Renal cortical epithelial cell (primary cell): ENCODE measurements at places on chromosomes 2 and 18.

- DNase-seq, result no peak
These were observed 152.2 kb upstream of the SP5 start for GRCh38 chr2:170562928-170563327.

GRCh38 chr18:69628774-69629359, 228.2 kb downstream of the DOK6 start:
- DNase-seq, result no peak

GRCh38 chr18:11872479-11873136, 21.4 kb downstream of the CHMP1B start:
- DNase-seq, result peak; percentile 54

- peak; percentile 40 for DNase-seq
These were observed 195.7 kb upstream of the TMEFF2 start for GRCh38 chr2:192390401-192390800.

DNA sequence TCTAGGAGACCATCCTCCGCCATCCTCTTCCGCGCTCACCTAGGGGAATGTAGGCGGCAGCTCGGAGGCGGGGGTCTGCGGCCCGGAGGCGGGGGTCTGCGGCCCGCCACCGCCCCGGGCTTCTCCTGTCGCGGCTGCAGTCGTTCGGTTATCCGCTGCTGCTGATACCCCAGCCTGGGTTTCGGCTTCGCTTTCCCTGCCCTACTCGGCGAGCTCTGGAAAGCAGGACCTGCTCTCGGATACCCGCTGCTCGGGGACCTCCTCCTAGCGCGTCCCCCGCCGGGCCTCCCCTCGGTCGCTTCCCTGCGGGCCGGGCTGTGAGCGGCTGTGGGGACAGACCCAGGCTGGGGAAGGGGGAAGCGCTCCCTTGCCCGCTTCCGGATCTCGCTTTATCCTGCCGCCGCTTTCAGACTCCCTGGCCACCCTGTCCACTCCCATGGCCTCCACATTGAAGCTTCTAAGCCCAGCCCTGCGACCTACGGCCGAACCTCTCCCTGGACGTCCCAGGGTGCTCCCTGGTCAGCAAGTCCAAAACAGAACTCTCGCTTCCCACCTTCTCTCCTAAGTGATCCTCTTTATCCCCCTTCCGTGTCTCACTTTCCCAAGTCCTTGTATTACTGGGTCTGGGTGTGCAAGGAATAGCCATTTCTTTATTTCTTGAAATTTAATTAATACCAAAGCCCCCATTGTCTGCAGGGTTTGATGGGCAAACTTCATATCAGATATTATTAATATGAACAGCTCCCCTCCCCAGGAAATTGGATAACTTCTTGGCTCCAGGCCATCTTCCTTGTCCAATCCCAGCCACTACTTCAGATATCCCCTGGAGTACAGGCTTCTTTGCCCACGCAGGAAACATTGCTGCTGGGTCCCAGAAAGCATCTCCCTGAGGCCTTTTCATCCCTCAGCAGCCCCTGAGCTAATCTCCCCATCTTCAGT, 769 bp downstream of the FKBP1B start:
- DNase-seq, result no peak

DNA sequence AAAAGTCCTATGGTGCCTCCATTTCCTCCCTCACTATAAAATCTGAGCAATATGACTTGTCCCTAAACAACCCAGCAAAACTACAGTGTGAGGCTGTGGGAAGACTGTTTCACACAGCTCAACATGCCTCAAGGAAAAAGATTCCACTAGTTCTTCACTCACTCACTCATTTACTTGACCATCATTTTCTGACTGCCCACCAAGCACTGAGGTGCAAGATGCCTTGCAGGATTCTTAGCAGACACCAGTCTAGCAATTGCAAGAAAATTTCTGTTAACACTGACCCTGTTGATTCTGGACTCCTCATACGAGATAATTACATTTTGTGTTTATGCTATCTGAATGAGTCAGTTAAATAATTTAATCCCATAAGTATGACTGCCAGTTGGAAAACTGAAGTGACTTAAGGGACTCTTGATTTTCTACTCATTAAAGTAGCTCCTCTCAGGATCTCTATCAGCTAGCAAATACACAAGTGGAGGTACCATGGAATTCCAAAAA, 51.9 kb upstream of the PCBP1 start:
- DNase-seq, result no peak

DNA sequence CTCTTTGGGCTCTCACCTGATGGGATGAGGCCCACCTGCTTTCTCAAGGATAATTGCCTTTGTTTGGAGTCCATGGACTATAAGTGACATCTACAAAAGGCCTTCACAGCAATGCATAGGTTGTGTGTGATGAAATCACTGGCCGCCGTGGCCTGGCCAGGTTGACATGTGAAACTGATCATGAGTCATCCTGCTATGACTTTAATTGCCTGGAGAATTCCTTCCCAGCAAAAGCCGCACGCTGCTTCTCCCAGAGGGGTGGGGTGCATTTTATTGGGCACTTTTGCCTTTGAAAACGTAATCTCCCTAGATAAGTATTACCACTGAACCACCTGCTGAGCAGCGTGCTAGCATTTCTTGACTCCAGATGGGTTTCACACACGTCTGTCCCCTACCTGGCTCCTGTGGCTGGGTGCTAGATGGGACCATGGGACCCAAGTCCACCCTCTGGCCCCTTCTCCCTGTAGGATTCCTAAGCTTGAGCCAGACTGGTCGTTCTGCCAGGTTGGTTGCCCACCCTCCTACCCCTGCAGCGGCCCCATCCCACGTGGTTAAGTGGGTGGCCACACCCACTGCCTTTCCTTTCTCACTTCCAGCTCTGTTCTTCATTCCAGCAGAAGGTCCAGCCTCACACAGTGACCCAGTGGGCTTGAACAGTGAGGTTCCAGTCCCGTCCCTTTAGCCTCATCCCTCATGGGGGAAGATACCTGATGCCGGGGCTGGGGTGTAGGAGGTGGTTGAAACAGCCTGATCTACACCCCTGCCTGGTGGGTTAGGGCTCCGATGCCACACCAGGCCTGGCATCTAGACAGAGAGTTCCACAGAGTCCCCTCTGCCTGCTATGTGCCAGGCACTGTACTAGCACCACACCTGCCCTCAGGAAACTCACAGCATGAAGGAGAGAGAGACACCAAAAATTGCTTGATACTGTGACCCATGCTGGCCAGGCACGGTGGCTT, 89.6 kb downstream of the GBX2 start:
- DNase-seq, result peak; percentile 79

- DNase-seq, result no peak
These were observed 143.9 kb downstream of the CYP26B1 start for GRCh38 chr2:72003796-72004195.

- DNase-seq, result no peak
These were observed 457.9 kb downstream of the RIT2 start for GRCh38 chr18:42657551-42657950.

DNA sequence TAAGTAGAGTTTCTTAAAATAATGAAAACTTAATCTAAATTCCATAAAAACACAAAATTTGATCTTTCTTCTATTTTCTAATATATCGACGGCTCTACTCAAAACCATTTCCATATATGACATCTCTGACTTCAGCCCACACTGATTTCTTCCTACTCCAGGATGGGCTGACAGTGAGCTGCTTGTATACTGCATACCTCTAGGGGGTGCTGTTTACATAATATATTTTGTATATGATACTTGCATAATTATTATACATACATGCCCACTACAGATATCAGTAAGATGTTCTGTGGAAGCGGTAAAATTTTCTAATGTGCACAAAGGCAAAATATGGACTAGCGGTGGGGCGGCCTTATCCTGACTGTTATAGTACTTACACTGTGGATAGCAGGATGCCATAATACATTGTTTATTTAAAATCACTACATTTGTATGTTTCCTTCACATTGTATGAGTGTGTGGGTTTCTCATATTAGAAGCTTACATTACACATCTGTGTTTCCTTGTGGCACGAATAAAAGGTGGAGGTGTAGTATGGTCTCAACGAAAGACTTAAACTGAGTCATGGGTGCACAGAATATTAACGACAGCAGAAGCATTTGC, 66.1 kb upstream of the NXPH2 start:
- peak; percentile 18 for DNase-seq

DNA sequence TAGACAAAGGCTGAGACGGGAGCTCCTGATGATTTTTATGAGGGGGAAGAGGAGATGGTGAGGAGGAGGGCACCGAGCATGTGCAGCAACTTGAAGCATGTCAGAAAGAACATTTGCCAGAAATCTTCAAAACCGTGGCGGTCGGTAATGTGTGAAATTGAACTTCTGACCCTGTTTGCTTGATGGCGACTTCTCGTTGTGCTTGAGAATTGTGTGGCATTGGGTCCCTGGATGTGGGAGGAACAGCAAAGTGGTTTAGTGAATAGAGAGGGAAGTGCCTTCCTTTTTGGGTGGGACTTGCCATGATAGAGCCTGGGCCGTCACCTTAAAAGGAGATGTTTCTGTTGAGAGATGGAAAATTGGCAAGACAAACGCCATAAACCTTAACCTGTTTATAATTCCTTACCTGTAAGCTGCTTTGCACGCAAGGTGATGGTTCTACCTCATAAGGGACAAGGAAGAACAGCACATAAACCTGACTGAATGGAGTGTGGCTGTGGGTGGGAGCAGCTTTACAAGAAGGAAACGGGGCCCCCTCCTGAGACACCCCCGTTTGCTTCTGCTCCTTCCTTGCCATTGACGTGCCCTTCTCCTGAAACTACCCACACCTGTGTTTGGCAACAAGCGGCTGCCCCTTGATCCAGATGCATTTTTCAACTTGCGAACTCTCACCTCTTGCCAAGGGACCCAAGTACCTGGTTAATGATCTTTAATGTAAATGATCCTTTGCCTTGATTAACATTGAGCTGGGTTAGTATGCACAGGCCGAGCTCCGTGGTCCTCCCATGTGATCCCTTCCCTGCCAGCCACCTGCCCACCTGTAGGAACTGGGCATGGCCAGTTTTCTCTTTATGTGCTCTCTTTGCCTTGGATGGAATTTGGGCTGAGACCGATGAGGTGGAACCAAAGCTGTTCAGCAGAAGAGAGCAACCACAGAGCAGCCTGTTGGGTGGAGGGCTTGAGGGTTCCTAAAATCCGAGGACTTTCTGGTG, 153.2 kb downstream of the NEDD4L start:
- DNase-seq, result peak; percentile 77

GRCh38 chr18:950882-951495, 46.3 kb downstream of the ADCYAP1 start:
- peak; percentile 71 for DNase-seq

DNA sequence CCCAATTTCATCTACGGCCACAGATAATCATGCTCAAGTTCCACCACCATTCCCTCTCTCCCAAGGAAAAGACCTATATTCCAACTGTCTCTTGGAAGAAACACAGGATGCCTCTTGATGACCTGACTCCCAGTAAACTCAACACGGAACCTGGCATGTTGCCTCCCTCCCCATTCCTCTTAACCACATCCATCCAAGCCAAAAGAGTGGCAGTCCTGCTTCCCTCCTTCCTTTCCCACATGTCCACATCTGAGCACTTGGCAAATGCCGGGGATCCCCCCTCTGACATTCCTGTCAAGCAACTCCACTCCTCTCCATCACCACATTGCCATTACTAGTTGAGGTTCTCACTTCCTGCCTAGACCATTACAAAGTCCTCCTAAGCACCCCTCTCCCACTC, 49.4 kb downstream of the PID1 start:
- DNase-seq, result no peak

DNA sequence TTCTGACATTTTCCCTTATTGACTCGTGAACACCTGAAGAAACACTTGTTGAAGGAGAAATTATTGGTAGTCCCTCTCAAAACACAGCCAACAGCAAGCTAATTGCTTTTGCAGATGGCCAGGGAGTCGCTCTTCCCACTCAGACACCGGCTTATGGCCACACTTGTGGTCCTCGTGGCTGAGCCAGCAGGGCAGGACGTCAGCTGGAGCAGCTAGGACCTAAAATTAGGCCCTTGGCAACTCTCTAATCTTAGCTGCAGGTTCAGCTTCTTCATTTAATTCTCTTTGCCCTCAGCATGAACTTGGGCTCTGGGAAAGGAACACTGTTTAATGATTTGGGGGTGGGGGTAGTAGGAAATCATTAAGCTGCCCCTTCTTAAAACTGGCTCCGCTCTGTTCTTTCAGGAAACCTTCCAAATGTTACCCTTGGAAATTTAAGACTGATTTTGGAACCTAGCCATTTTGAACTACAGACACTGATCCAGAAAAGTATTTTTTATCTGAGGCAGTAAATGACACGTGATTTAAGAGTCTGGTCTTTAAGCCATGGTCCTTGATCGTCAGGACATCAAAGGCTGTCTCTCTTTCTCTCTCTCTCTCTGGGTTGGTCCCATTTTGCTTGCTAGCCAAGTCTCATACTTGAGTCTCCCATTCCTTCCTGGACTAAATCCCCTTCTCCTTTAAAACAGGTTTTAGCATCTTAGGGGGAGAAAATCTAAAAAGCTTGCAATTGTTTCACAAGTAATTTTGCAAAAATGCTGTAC, 77.5 kb downstream of the CDK15 start:
- DNase-seq, result peak; percentile 48

- DNase-seq, result peak; percentile 74
These were observed 34.9 kb downstream of the TEX44 start for GRCh38 chr2:231627384-231628120.

DNA sequence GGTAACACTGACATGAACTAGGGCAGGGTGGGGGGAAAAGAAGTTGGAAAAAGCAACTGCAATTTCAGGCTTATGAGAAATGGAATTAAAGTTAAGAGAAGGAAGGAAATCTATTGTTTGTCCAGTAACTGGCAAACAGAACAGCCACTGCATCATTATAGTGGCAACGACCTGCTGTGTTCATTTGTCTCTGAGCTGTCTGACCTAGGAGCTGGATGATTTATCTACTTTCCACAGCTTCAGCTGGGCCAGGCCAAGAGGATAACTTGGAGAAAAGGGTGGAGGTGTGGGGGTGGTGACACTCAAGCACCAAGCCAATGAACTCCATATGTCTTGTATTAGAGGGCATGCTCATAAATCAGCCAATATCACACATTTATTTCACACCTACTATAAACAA, 291.5 kb upstream of the KLHL29 start:
- DNase-seq, result no peak

DNA sequence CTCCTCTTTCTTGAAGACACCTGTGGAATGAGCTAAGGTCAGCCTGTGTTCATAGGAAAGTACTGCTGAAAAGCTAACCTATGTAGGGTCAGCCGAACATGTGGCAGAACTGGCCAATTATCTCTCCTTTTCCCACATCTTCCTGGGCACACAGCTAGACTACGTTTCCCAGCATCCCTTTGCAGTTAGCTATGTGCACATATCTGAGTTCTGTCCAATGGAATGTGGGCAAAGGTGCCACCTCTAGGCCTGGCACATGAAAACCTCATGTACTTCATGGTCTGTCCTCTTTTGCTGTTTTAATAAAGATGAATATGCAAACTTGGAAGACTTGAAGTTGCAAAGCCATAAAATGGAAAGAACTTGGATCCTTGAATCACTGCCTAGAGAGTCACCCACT, 352.6 kb downstream of the TNS1 start:
- DNase-seq, result peak; percentile 82

DNA sequence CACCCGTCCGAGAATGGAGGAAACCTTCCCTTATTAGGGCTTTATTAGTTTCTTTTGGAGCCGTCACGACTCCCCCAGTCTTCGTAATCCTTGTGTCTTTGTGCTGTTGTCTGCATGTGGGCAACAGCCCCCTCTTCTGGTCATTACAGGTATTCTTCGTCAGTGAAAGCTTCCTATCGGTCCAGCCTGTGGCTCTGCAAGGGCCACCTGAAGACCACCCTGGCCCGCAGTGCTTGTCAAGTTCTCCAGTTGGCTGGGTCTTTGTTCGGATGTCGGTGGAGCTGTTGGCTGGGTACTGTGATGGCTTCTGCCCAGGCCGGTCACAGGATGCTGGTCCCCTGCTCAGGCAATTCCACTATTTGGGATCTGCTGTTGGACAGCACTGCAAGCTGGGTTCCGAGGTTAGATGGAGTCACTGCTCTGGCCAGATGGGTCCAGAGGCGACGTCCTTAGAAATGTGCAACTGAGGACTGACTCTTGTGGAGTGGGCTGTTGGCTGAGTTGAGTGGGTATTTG, 19.2 kb downstream of the E2F6 start:
- DNase-seq, result peak; percentile 36
